ENCODE measurements at places on chromosomes 5 and 9.

DNA sequence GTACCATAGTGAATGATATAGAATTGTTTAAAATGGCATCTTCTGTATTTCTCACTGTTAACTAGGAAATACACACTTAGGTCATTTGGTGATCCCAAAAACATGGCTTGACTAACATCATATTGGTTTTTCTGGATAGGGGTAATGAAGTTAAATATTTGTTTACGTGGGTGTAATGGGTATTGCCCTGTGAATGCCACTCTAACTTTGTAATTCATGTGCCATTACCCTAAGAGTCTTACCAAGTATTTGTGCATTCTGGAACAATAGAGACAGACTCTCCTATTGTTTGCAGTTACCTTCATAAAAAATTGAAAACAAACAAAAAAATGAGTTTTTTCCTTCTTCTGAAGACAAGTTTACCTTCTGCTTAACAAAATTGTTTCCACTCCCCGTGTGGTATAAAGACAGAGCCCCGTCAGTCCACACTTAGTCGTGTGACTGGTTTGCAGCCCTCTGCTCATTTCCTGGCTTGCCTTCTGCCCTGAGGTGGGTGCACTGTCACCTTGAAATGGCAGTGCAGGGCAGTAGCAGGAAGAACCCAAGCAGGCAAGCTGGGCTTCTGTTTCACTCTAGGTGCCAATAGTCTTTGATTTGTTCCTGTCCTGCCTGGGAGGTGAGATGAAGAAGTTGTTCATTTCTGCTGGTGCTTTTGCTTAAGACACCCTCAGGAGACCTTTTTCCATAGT, 9.6 kb upstream of the CATSPER3 start:
- no peak for DNase-seq

- DNase-seq: no peak
These were observed 20.7 kb upstream of the GRPEL2 start for GRCh38 chr5:149324641-149325040.

DNA sequence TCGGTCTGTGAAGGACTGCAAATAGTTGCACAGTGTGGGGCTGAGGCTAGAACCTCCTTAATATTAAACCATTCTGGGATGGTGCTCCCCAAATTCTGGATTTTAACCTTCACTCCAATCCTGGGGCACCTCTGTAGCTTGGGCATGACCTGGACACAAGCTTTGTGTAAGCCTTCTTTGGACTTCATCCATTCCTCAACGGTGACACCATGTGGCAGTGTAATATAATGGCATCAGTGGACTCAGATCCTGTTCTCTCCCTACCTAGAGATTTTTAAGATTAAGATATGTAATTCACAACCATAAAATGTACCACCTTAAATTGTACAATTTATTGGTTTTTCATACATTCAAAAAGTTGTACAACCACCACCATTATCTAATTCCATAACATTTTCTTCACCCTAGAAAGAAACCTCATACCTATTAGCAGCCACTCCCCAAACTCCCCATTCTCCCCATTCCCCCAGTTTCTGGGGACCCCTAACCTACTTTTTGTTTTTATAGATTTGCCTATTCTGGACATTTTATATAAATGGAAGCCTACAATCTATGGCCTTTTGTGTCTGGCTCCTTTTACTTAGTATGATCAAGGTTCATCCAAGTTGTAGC, 4.8 kb upstream of the PLGRKT start:
- no peak for DNase-seq

DNA sequence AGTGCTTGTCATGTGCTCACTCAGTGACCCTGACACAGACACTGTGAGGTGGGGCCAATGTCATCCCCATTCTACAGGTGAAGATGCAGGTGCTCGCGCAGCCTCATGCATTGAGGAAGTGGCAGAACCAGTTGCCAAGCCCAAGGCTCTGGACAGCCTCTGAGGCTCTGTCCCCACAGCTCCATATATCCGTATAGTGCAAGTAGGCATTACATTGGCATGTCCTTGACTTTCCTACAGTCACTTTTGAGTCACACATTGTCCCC, 58.8 kb upstream of the ANGPTL2 start:
- peak; percentile 22 for DNase-seq

DNA sequence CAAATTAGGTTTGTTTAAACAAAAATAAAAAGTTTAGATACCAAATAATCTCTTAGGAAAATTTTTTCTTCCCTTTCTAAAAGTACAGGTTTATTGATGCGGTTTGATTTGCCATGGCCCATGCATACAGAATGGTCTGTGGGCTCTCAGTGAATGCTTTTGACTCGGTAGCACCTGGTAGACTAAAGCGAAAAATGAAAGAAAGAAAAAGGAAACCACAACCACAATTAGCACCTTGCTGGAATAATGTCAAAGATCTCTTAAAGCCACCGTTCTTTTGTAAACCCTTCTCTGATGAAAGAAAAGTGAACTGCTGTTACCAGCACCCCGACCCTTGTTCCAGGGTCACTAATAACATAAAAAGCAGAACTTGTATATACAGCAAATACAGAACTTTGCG, 157.9 kb downstream of the NFIB start:
- DNase-seq: no peak

DNA sequence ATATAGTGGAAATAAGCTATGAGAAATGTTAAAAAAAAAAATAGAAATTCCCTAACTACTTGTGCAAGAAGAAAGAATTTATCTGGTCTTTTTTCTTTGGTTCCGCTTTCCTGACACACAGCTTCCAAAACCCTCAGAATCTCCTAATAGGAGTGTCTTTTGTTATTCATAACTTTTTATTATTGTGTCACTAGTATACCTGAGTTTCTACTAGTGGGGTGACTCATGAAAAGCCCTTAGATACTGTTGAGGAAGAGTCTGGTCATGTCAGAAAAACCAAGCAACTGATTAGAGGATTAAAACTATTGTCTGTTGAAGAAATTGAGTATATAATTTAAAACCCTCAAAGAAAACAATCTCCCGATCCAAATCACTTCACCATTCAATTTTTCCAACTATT, 152.8 kb upstream of the IFNE start:
- no peak for DNase-seq

DNA sequence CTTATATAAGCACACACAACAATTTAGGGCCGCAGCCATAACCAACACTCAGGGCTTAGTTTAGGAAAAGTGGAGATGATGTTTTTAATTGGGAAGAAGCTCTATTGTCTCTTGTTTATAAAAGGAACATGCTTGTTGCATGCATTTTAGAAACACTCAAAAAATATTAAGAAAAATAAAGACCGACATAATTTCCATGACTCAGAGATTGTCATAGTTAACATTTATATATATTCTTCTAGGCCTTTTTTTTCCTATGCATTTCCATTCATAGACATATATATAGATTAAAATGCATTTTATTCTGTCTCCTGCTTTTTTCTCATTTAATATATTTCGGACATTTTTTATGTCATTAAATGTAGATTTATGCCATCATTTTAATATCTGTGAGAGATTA, 13.6 kb upstream of the ARSI start:
- no peak for DNase-seq

DNA sequence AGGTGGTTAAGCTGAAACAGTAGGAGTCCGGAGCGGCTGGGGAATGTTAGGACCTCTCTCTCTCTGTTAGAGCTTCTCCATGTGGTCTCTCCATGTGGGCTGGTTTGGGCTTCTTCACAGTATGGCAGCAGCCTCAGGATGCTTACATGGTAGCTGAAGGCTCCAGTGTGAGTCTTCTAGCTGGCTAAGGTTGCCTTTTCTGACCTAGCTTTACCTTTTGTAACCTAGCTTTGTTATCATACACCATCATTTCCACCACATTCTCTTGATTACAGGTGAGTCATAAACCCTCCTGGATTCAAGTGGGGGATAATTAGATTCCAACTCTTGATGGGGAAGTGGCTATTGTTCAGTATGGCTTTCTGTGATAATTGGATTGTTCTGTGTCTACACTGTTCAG, 98.5 kb downstream of the MTREX start:
- DNase-seq: no peak

- no peak for DNase-seq
These were observed 42.0 kb downstream of the EPB41L4B start for GRCh38 chr9:109278848-109279247.

GRCh38 chr5:27947088-27947487, 908.7 kb upstream of the CDH9 start:
- no peak for DNase-seq

DNA sequence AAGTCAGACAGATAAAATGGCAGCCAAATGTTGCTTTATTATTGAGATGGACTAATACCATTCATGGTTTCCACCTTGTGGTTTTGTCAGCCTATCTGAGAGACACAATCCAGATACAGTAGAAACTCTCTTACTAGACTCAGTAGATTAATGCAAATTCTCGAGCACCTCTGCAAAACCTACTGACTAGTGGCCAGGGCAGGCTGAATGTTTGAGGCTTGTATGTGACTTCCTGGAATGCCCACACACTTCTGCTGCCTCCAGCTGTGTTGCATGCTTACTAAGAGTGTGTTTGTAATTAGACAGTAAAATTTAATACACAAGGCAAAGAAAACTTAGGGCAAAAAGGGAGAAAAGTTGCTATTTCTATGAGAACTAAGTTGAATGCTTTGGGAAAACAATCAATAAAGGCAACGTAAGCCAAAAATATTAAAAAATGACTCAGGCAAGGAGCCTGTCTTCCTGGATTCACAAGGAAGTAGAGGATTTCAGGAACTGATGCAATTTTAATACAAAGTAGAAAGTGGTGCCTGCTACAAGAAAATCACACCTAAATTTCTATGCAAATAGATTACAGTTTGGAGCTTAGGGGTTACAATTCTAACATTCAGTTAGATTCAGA, 30.2 kb upstream of the CCNG1 start:
- no peak for DNase-seq

DNA sequence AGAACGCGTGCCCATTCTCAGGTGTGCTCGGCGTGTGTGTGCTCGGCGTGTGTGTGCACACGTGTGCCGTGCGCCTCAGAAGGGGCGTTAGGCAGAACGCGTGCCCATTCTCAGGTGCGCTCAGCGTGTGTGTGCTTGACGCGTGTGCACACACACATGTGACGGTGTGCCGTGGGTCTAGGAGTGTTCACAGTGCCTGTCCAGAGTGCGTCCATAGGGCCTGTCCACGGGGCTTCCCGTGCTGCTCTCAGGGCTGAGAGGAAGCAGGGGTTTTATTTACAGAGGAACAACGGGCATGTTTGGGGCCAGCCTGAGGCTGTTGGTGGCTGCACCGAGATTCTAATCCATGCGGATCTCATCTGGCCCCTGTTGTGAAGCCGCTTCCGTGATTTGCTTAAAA, 14.2 kb upstream of the AHRR start:
- DNase-seq: no peak

DNA sequence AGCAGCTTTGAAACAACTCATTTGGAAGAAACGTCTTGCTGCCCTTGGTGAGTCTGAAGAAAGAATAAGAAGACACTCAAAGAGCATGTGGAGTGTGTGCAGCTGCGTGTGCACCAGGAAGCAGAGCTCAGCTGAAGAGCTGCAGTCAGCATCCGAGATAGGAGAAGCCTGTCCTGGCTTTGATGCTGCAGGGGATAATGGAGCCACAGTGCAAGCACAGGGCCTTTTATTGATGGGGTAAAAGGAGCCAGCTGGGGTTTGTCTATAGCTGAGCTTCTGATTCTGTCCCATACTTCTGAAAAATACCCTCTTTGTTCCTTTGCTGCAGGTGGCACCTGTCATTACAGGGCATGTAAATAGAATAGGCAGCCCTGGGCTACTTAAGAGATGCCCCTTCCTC, 375.7 kb upstream of the ZNF462 start:
- no peak for DNase-seq

DNA sequence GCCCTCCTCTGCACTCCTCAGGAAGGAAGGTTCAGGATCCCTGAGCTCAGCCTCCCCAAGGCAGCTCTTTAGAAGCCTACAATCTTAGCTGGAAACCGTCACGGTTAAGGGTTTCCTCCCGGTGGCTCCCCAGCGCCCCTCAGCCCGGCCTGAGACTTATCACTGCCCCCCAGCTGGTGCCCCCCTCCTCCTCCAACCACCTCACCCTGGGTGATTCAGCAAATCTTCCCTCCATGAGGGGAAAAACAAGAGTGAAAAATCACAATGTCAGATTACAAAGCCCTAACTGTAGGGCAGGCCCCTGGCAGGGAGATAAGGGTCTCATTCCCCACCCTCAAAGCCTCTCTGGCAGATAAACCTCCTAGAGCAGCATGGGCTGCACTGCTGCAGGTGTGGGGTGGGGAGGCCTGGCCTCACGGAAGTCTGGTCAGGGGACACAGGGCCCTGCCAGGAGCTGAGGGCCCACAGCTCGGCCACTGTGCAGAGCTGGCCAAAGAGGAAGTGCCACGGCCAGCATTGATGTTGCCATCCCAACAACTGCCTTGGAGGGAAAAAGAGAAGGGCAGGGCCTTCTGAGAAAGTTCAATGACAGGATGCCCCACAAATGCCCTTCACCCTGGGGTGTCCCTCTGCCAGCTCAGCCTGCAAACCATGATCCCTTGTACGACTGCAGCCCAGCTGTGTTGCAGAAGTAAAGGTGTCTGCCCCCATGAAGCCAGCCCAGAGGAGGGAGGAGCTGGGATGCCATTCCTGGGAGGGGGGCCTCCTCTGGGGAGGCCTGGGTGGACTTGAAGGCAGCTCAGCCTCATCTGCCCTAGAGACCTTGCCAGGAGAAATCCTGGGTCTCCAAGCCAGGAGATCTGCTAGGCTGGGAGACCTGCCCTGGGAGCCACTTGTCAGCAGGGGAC, 25.9 kb downstream of the GFI1B start:
- no peak for DNase-seq

DNA sequence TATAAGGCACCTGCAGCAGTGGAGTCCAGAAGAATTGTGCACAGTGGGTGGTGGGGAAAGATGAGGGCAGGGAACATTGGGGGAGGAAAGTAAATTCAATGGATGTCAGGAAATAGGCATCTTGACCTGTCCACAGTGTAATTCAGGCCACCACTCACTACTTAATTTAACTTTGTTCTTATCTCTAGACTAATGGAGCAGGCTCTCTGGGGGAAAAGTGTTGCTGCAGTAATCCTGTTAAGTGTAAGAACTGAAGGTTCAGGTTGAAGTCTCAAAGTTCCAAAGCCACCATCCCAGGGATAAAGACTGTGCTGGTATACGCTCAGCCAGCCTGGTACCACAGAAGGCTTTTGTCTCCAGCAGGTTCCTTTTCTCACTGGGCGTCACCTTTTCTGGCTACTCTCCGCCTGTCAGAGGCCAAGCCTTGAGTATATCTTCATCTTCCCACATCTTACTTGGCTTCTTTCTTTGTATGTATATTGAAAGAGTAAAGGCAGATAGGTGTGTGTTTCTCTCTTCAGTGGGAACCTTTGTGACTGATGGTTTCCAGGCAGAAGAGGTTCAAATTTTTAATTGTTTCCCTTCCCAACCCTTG, 150.9 kb upstream of the DMRT1 start:
- DNase-seq: no peak

GRCh38 chr5:113505181-113505580, 8.3 kb upstream of the YTHDC2 start:
- no peak for DNase-seq

DNA sequence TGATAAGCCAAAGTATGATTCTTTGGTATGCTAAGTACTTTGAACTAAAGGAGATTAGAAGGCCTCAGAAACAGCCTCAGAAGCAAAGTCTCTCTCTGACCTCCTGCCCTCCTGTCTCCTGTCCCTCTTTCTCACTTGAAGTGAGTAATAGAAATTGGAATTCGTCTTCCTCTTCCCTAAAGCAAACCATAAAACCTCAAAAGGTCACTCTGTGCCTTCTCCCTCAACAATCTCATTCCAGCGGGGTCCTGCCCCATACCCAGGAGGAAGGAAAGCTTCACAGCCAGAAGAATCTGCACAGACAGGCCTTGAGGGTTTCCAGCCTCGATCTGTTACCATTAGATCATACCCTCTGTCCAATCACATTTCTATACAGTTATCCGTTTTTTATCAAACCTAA, 87.8 kb downstream of the HAPLN1 start:
- DNase-seq: no peak
